NCI-H1105 treated with DMSO at 0.1 percent for 48 hours (cell line): ENCODE measurements at places on chromosomes 7 and 10.

GRCh38 chr10:99524736-99525380, 7.9 kb upstream of the NKX2-3 start:
- no peak for DNase-seq

- no peak for DNase-seq
Observed at GRCh38 chr10:110786172-110786571, 85.6 kb upstream of the PDCD4 start.

DNA sequence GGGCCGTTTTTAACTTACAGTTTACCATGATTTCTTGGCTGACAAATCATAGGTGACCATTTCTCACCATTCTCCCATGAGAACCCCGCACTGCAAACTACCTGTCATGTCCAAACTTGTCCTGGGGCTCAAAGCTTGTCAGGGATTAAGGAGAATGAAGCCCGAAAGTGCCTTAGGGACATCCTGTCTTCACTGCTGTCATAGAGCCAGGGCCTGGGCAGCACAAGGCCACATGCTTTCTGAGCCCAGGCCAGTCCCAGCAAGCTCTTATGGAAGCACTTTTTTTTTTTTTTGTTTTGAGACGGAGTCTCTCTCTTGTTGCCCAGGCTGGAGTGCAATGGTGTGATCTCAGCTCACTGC, 33.9 kb downstream of the CCM2 start:
- no peak for DNase-seq

DNA sequence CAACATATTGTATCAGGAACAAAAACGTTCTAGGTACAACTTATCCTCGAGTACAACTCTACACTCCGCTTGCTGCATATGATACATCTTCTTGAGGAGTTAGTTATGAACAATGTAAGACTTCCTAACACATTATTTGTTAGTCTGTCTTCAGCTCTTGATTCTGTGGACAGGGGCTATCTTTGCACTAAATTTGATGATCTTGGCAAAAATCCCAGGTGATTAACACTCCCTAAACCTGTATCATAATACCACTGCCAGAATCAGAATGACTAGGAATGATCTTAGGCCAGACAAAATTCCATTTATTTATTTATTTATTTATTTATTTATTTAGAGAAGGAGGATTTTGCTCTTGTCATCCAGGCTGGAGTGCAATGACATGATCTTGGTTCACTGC, 108.7 kb upstream of the AUTS2 start:
- no peak for DNase-seq

DNA sequence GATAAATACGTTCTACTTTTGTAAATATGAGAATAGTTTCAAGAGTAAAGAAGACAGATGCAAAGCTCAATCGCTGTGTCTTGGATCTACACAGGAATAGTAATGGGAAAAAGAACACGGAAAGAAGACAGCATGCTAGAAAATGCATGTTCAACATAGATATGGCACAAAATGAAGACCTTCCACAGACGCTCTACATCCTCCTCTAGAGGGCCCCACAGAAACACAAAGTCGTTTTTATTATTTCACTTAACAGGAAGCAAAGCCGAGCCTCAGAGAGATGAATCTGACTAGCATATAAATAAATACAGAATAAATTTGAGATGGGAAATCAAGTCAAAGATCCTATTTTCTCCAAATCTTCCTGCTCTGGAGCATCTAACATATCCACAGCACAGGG, 292.6 kb downstream of the PARD3 start:
- DNase-seq, result peak; percentile 2
